ENCODE measurements at places on chromosomes 12 and 14.

DNA sequence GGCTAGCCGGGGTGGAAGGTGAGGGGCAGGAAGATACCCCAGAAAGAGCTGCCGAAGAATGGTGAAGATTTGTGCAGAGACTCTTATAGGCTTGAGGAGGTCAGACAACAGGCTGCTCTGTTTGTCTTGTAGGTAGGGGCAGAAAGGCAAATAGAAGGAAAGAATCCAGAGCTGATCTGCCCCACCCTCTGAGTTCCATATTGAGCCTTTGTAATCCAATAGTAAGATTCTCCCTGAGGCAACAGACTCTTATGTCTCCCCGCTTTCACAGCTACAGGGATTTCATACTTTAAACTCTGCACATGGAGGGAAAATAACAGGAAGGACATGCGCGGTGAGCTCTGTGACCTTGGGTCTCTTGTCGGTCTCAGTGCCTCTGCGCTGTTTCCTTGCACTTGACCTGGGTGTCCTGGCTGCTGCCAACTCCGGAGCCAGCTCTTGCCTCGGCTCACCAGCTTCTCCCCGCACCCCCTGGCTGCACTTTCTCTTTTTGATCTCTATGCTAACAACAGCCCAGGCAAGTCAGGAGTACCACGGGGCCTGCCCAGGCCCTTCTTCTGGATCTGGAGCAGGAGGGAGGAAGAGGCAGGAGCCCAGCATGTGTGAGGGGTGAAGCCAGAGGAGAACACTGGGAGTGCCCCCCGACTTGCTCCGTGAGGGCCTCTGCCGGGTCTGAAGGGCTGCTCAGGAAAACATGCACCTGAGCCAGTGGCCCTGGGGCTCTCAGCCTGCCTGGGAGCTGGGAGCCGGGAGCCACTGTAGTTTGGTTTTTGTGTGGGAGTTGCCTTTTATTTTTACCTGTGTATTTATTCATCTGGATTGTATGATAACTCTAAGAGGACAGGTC is 75.8 kb downstream of the PPP1R36 start:
- DNase-seq, result no peak

DNA sequence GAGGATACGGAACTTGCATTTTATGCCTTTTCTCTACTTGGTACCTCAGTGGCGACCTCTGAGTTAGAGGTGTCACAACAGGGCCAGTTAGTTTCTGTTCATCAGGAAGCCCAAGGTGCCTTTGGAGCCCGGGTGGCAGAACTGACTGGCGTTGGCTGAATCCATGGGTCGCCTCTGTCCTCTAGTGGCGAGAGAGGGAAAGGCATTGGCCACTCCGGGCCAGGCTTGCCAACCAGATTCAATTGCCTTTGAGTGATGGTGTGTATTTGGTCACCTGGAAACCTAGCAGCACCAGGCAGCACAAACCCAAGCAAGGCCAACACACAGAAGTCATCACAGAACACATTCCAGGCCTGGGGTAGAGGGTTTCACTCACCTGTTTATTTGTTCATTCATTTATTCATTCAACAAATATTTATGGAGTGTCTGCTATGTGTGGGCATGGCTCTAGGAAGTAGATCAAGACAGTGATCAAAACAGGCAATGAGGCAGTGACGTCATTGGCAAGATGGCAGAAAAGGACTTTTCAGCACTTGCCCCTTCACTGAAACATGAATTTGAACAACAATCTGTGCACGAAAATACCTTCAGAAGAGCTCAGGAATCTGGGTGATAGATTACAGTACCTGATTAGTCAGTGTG is 40.5 kb upstream of the KCNA5 start:
- peak; percentile 54 for DNase-seq

GRCh38 chr14:72742838-72743195 is 151.1 kb downstream of the DPF3 start:
- DNase-seq, result no peak

- no peak for DNase-seq
Measured at GRCh38 chr12:69824966-69825560, at the start of gene MYRFL. MYRFL (plus strand) TSS chr12:69825227; CDS start chr12:69825518, 291 bp downstream.

DNA sequence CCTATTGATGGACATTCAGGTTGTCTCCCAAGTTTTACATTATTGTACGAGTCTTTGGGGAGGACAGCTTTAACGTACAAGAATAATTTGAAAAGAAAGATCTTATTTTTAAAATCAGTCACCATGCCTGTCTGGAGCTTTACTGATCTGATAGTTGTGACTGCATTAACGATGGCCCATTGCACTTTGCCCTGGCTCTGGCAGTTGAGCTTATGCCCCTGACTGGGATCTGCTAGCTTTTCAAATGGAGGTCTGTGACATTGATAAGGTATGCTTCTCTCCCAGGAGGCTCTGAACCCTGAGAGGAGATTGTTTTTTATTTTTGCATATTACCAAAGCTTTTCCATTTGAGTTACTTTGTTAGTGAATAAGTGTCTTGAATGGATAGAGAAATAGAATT is 17.9 kb upstream of the RAB3IP start:
- no peak for DNase-seq

DNA sequence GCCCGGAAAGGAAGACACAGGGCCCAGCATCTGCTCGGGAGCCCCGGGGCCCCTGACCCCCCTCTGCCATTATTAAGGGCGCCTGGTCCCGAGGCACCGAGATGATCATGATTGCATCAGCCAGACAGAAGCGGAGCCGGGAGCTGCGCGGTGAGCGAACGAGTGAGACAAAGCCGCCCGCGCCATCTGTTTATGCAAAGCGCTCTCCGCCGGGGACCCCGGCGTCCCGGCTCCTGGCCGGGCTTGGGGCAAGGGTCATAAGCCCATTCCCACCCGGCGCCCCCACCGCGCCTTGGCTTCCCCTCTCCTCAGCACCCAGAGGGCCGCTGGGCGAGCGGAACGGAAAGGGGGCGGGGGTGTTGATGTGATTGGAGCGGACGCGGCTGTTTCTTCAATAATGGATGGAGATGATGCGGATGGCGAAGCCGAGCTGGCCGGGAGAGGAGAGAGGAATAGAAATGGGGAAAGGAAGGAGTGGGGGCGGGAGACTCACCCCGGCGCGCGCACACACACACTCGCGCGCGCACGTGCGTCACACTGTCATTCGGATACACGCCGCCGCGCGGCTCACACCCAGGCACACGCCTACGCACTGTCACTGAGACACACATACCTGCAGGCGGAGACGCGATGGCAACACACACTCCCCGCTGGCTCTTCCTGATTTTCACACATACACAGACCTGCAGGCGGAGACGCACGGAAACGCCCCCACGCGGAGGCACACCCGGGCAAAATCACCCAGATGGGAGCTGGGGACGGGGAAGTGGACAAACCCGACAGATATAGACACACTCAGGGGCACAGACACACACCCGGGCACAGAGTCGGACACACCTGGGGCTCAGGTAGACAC is 10.7 kb downstream of the STAC3 start:
- peak; percentile 74 for DNase-seq

GRCh38 chr14:53549956-53550355 is 396.8 kb upstream of the DDHD1 start:
- DNase-seq, result no peak

DNA sequence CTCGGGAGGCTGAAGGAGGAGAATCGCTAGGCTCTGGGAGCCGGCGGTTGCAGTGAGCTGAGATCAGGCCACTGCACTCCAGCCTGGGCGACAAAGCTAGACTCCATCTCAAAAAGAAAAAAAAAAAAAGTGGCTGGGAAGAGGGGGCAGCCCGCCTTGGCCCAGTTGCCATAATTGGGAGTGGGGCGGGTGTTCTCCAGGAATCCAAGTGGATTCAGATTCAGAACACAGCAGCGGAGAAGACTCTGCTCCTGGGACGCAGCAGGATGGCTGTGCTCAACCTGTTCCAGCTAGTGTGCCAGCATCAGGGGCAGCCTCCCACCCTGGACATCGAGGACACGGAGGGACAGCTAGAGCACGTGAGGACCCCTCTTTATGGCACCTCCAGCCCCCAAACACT is 5.5 kb downstream of the CFAP73 start:
- DNase-seq, result no peak

DNA sequence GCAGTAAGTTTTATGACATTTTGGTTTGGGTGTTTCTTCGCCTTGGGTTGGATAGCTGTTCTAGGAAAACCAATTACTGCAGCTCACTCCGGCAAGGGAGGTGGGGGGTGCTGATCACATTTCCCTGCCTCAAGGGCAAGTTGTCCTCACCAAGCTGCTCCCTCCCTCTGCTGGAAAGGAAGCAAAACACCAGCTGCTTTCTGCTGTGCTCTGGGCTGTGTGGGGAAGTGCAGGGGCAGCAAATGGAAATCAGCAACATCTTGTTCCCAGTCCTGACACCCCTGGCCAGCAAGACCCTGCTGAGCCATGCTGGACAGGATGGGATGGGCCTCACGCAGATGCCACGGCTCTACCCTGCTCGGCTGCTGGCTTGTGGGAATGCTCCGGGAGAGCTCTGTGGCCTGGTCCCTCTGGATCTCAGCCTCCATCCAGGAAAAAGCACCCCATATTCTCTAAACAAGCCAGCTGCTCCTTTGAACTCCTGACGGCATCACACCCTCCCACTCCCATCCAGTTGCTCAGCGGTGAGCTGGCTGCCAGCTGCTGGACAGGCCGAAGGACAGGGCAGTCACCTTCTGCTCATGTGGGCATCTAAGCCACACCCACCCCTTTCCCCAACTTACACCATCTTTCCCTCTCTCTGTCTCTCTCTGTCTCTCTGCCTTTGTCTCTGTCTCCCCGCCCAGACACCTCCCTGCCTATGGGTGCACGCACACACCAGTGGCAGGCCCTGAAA is 52.4 kb upstream of the EIF5 start:
- peak; percentile 87 for DNase-seq

DNA sequence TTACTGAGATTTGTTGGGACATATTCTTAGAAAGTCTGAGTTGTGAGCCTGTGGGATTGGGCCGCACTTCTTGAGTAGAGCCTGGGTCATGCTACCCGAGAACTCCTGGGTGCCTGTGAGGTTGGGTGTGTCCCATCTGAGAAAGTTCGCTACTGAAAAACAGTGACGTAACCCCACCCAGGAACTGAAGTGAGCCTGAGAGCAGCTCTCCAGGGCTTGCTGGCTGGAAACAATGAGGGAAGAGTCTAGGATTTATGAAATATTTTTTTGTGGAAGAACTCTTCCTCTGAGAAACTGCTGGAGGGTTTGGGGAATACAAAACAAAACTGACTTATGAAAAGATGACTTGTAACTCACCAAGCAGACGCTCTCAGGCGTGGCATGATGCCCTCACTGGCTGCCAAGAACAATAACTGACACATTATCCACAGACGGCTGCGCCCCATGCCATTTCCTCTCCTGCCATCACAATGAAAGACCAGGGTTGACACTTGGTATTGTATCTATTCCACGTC is 69.2 kb downstream of the RASSF3 start:
- no peak for DNase-seq

- no peak for DNase-seq
Measured at GRCh38 chr14:62117751-62118105, 355.5 kb downstream of the SNAPC1 start.

- no peak for DNase-seq
Measured at GRCh38 chr14:28987516-28987915, 220.9 kb downstream of the FOXG1 start.

Measured in NCI-H524 (cell line).